Body of pancreas (tissue), 4 donors: ENCODE measurements at places on chromosomes 4 and X. TPM values are rescaled to one million over a fixed set of nuclear protein-coding genes. Genes with fewer than 3 reads are reported as not detected.
A peak's percentile ranks its signal among the peaks of the same experiment; 100 is the strongest.

DNA sequence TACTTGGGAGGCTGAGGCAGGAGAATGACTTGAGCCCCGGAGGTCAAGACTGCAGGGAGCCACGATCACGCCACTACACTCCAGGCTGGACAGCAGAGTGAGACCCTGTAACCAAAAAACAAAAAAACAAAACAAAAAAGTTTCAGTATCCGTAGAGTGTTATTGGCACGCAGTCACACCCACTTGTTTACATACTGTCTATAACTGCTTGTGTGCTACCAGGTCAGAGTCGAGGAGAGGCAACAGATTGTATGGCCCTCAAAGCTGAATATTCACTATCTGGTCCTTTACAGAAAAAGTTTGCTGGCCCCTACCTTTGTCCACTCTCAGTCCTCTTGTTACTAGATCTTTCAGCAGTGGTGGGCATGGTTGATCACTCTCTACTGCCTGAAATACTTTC is 8.2 kb upstream of the CD99L2 start:
- H3K27me3 ChIP-seq, result no peaks in the 10 kb centered on the region
- no peaks in the 10 kb centered on the region for H3K36me3 ChIP-seq
- no peak overlapping the region for H3K27ac ChIP-seq
- no peaks in the 10 kb centered on the region for H3K4me1 ChIP-seq
- DNase-seq, result no peak

GRCh38 chr4:184825141-184825895 is 450 bp downstream of the ACSL1 start:
- H3K4me3 ChIP-seq, result no peak overlapping the region
- no peaks in the 10 kb centered on the region for H3K36me3 ChIP-seq
- no peaks in the 10 kb centered on the region for H3K27me3 ChIP-seq
- H3K27ac ChIP-seq, result peak overlapping the region; percentile 42
- peak; percentile 34 for DNase-seq
- peaks cover 29% of the 10 kb centered on the region for H3K4me1 ChIP-seq

DNA sequence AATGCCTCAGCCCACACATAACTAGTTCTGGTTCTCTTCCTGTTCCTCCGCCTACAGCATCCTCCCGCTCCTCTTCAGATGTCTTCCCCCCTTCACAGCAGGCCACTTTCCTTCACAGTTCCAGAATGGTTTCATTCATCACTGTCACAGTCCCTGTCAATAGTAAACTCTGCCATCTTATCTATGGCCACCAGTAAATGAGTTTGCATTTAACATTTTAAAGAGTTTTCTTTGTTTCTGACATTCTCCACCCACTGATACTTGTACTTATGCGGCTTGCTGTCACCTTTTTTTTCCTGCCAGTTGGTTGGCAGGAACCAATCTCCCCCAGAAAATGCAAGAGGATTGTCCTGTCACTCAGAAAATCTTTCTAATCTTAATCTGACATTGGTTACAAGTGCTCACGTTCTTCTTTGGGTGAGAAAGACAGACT is 114.1 kb downstream of the GLUD2 start:
- H3K4me1 ChIP-seq, result no peaks in the 10 kb centered on the region
- no peak overlapping the region for H3K4me3 ChIP-seq
- H3K36me3 ChIP-seq, result no peaks in the 10 kb centered on the region
- no peaks in the 10 kb centered on the region for H3K27me3 ChIP-seq

DNA sequence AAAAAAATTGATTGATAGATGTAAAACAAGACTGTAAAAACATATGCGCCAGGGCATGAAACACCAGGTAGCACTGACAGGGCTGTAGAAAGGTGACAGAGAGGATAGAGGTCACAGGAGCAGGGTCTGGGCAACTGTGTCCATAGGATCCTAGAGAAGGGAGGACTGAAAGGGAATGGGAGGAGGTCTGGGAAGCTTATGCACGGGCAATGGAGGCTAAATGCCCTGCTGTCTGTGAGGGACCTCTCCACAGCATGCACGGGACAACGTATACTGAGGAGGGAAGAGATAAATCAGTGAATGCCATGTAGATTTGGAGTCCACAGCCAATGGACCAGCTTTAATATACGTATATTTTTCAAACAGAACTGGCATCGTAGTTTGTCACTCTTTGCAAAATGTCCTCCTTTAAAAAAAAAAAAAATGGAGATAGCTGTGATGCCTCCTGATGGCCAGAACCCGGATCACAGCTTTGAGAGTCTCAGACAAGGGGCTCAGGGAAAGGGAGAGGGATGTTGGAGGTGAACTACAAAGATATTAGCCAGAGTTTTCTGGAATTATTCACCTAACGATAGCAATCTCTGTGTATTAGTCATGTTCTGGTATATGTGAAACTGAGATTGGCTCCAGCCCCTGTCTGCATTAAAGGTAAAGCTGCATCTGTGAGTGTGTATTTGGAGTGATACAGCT is 16.0 kb downstream of the RAB40A start:
- no peak overlapping the region for H3K4me3 ChIP-seq
- no peaks in the 10 kb centered on the region for H3K4me1 ChIP-seq
- no peaks in the 10 kb centered on the region for H3K27me3 ChIP-seq
- no peaks in the 10 kb centered on the region for H3K36me3 ChIP-seq
- DNase-seq, result no peak

GRCh38 chrX:153889123-153889522 is 3.1 kb upstream of the L1CAM start:
- peaks cover 6% of the 10 kb centered on the region for H3K27me3 ChIP-seq
- DNase-seq, result no peak
- no peak overlapping the region for H3K27ac ChIP-seq

- DNase-seq, result no peak
- H3K27me3 ChIP-seq, result no peaks in the 10 kb centered on the region
- H3K36me3 ChIP-seq, result no peaks in the 10 kb centered on the region
- H3K27ac ChIP-seq, result no peak overlapping the region
Observed at GRCh38 chrX:44063606-44064005, 90.4 kb upstream of the NDP start.

- no peak overlapping the region for H3K4me3 ChIP-seq
- no peak overlapping the region for H3K27ac ChIP-seq
- no peaks in the 10 kb centered on the region for H3K27me3 ChIP-seq
Observed at GRCh38 chr4:177376024-177376423, 66.2 kb downstream of the AGA start.

The DHX15 gene
- total RNA-seq, result 83.7 TPM
